GM23338 (cell line): ENCODE measurements at places on chromosomes 16 and 17.

GRCh38 chr17:79047291-79047920, 23.4 kb downstream of the C1QTNF1 start:
- H3K36me3 ChIP-seq, result no peaks in the 10 kb centered on the region
- no peak overlapping the region for H3K4me3 ChIP-seq
- DNase-seq, result no peak
- H3K27me3 ChIP-seq, result no peaks in the 10 kb centered on the region
- H3K4me1 ChIP-seq, result no peaks in the 10 kb centered on the region

DNA sequence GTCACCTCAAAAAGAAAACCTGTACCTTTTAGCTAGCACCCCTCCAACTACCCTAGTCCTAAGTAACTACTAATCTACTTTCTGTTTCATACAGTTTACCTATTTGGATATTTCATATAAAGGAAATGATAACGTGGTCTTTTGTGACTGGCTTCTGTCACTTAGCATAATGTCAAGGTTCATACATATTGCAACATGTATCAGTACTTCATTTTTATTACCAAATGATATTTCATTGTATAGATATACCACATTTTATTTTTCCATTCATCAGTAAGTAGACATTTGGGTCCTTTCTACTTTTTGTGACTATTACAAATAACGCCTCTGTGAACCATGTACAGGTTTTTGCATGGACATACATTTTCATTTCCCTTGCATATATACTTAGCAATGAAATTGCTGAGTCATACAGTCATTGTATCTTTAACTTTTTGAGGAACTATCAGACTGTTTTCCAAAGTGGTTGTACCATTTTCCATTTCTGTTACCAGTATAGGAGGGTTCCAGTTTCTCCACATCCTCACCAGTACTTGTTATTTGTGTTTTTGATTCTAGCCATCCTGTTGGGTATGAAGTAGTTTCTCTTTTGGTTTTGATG, 23.7 kb downstream of the MOSMO start:
- no peak overlapping the region for H3K27ac ChIP-seq
- H3K36me3 ChIP-seq, result no peaks in the 10 kb centered on the region
- no peak for DNase-seq

- DNase-seq, result peak; percentile 99
- no peak overlapping the region; the same call in 1 of the 2 replicates for H3K4me3 ChIP-seq
- H3K27ac ChIP-seq, result peak overlapping the region; percentile 89
- no peaks in the 10 kb centered on the region for H3K36me3 ChIP-seq
- H3K4me1 ChIP-seq, result peaks cover 23% of the 10 kb centered on the region
- H3K27me3 ChIP-seq, result no peaks in the 10 kb centered on the region
These were observed 47.9 kb upstream of the MAP3K14 start for GRCh38 chr17:45364531-45365390.

DNA sequence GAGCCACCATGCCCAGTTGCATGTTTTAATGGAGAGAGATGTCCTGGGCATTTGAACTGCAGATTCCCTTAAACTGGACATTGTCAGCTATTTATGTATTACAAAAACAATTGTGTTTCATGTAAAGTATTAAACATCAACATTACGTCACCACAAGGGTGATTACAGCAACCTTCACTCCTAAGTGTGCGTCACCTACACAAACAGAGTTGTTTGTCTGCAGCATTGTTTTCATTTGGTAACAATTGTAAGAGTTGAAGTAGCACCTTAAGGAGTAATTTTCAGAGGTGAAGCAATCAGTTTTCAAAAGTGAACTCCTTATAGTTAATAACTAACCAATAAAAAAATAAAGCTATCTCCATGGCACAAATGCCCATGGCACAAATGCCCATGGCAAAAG, 271.4 kb downstream of the IRX3 start:
- no peak overlapping the region for H3K4me3 ChIP-seq
- no peaks in the 10 kb centered on the region for H3K36me3 ChIP-seq
- H3K4me1 ChIP-seq, result peaks cover 19% of the 10 kb centered on the region
- DNase-seq, result no peak

DNA sequence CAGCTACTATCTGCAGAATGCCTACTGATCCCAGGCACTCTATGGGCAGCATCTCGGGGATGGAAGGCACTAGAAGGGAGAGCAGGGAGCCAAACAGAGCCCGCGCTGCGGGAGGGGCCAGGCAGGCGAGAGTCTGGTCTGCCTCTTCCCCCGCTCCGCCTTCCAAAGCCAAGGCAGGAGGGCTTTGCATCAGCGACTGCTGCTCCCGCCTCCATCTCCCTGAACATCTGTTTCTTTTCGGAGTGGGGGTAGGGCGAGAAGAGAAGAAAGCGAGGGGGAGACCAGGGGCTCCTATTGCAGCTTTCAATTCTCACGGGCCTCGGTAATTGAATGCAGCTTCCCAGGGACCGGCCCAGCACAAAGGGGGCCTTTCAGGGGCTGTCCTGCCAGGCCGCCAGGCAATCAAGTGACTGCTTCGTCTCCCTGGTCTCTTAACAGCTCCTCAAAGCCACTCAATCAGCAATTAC, 31.4 kb upstream of the CDC42EP4 start:
- H3K4me3 ChIP-seq, result peak overlapping the region; percentile 31
- no peaks in the 10 kb centered on the region for H3K36me3 ChIP-seq
- H3K27ac ChIP-seq, result peak overlapping the region; percentile 94
- DNase-seq, result peak; percentile 89

- H3K4me1 ChIP-seq, result no peaks in the 10 kb centered on the region; the same call in 1 of the 2 replicates
- H3K27ac ChIP-seq, result no peak overlapping the region
- H3K36me3 ChIP-seq, result no peaks in the 10 kb centered on the region
- DNase-seq, result no peak
- H3K4me3 ChIP-seq, result no peak overlapping the region
These were observed 469.9 kb upstream of the CDH5 start for GRCh38 chr16:65896448-65897153.

DNA sequence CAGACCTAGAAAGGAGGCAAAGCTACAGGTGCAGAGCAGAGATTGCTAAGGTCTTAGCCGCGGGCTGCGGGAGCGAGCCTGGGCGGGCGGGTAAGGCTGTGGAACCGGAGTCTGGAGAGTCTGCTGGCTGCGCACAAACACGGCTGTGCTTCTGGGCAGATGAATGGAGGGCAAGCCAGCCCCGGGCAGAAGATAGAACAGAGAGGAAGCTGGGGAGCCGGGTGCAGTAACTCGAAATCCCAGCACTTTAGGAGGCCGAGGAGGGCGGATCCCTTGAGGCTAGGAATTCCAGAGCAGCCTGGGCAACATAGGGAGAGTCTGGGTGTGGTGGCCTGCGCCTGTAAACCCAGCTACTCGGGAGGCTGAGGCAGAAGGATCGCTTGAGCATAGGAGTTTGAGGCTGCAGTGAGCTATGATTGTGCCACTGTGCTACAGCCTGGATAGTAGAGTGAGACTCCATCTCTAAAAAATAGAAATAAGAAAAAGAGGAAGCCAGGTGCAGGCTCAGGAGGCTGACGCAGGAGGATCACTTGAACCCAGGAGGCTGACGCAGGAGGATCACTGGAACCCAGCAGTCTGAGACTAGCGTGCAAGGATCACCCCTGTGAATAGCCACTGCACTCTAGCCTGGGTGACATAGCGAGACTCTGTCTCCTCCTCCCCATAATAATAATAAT, 56.3 kb downstream of the PITPNC1 start:
- H3K27ac ChIP-seq, result 0 out of 2 replicates have a peak overlapping the region, but pooled peaks have one; percentile 50
- H3K4me1 ChIP-seq, result peaks cover 8% of the 10 kb centered on the region
- no peak overlapping the region for H3K4me3 ChIP-seq
- no peaks in the 10 kb centered on the region for H3K27me3 ChIP-seq

- no peaks in the 10 kb centered on the region for H3K4me1 ChIP-seq
- no peak for DNase-seq
- no peaks in the 10 kb centered on the region for H3K27me3 ChIP-seq
- no peak overlapping the region for H3K4me3 ChIP-seq
- no peaks in the 10 kb centered on the region for H3K36me3 ChIP-seq
These were observed 78.0 kb downstream of the JPH3 start for GRCh38 chr16:87680272-87680644.
